Stimulated activated CD4-positive, alpha-beta T cell treated with anti-CD3 and anti-CD28 coated beads, Interleukin-15, amount 100 ng/mL, for 1 hour (primary cell): ENCODE measurements at places on chromosomes 5 and 9.

DNA sequence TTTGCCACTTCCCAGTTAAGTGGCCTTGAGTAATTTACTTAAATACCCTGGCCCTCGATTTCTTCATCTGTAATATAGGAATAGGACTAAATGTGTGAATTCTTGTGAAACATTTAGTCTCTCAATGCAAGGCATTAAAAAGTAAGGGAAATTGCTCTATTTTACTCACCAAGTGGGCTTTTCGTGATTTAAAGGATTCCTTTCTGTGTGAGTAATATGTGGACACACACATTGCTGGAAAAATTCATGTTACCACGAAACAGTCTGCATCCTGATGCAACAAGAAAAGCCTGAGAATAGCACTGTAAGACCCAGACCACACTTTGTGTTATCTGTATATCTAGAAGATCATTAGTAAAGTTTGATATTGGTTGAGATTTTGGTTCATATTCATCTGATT lies 1243.0 kb upstream of the CDH9 start:
- DNase-seq = no peak

- DNase-seq = no peak
These were observed 541.6 kb upstream of the DAP start for GRCh38 chr5:11302663-11303062.

- no peak for DNase-seq
These were observed 13.3 kb downstream of the SPATA9 start for GRCh38 chr5:95669540-95669939.

- no peak for DNase-seq
These were observed 515.8 kb downstream of the KIF4B start for GRCh38 chr5:155529362-155529761.

DNA sequence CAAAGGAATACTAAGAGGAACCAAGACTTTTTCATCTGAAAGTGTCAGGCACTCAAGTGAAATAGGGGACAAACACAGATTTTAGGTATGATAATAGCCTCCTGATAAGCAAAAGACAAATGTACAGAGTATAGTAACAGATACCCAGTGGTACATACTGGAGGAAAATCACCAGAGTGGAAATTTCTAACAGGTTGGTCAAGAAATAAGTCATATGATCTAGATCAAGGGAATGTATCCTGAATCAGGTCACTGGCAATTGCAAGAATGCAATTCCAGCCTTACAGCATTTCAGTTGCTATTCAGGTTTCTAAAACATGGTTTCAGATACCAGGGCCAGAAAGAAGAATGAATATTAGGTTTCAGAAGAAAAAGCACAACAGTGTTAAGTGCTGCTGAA lies 82.2 kb upstream of the SLCO6A1 start:
- no peak for DNase-seq

DNA sequence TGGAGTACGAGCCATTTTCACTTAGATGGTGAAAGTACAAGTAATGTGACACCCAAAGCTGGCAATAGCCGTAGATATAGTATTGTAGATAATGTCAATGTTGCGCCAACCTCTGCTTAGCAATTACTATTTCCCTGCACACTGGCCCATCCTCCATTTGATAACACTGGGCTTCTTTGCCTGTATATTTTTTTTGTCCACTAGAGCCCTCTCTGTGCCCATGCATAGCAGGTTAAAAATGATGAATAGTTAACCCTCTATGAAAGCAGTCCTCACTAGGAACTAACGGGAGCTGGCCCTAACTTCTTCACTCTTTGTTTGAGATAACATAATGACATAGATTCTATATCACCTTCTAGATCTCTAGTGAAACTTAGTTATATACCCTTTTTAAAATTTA lies 416.8 kb downstream of the TUSC1 start:
- no peak for DNase-seq

DNA sequence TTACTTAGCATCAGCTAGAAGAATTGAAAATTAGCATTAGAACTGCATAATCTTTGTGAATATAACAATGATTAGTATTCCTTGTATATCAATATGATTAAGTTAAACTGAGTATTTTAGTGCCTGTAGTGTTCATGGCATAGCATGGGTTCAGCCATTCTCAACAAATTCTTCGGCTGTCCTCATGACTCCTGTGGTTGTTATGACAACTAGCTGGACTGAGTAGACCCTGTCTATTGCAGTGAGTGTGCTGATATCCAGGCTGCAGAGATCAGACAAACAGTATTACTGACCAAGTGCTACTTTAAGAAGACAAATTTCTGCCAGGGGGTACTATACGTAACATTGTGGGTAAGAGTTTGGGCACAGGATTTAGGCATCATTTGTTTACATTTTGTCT lies 125.9 kb downstream of the NUDT12 start:
- DNase-seq = no peak

- DNase-seq = no peak
These were observed 163.9 kb downstream of the ZNF608 start for GRCh38 chr5:124582561-124582840.

DNA sequence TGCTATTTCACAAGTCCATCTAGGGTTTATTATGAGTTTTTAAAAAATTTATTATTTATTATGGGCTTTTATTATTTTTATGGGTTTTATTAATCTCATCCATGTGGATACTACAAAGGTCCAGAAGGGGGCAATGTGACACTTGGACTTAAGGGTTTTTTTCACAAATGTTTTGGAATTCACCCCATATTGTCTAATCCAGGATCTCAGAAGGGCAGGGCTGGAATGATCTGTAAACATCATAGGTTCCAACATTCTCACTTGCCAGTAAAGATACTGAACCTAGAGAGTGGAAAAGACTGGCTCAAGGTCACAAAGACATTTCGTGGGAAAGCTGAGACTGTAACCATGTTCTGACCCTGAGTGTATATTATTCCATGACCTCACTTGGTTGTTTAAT lies 35.6 kb downstream of the NIM1K start:
- DNase-seq = no peak

DNA sequence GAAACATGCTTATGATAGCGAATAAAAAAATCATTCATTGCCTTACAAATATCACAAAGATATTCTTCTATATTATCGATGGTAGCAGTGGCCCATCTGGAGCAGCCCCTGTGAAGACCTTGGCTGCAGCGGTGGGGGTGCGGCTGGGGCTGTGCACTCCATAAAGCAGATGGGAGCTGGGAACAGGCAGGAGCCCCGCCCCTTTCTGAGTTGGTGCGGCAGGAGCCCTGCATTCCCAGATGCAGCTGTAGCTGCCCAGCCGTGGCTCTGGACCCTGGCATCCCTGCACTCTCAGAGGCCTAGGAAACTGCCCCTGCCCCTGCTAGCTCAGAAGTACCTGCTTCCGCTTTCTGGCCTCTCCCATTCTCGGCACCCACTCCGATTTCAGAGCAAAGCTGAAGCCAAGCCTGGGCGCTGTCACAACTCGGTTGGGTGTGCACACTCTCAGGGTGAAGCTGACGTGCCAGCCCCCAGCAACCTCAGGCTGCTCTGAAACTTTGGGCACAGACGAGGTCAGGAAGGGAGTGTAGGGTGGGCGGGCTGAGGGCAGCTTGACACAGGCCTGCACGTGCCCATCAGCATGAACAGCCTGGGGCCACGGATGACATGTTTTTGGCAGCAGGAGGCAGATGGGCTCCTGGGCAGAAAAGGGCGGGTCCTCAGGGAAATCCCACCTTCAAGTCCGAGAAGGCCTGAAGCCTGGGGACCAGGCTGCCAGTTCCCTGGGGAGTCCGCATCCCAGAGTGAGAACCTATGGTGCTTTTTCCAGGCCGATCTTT lies 1440.8 kb upstream of the ACO1 start:
- no peak for DNase-seq

DNA sequence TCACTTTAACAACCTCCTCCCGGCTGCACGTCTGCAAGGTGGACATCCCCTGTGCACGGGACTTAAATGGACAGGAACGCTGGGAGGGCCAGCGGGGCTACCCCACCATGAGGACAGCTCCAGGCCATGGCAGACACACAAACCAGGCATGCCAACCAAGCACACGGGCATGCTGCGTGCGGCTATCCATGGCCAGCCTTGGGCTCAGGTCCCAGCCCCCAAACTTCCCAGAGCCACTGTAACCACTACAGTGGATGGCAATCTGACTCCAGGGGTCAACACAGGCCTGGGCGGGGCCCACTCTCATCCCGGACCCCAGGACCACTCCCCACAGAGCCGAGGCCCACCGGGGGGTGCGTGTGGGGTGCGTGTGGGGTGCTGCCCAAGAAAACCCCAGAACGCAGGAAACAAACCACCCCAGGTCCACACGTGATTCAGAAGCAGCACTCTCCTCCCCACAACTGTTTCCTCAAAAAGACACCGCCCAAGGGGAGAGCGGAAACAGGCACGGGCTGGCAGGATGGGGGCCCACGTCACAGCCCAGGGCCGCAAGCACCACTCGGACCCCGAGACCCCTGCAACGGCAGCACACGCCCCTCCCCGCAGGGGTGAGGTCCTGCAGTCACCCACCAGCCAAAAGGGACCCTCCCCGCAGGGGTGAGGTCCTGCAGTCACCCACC lies 7.4 kb downstream of the SLC12A7 start:
- DNase-seq = no peak

- DNase-seq = no peak
These were observed 249.0 kb upstream of the ZNF608 start for GRCh38 chr5:124995421-124995820.
